ENCODE measurements at places on chromosomes 1 and 21. TPM values are rescaled to one million over a fixed set of nuclear protein-coding genes. Genes with fewer than 3 reads are reported as not detected.

Gene OR14K1
- total RNA-seq: not detected

DNA sequence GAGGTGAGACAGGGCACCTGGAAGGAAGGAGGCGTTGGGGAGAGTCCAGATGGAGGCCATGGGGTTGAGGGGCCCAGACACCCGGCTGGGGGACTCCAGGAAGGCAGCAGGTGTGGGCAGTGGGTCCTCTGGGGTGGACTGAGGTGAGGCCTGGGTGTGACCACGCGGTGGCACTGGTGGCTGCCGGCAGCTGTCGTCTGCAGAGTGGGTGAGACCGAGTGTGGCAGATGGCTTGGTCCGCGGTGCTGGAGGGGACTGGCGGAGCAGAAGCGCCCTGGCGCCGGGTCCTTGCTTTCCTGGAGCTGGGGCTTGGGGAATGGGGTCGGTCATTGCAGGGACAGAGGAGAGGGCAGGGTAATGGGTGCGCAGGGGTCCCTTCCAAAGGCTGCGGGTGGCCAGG is 12.5 kb downstream of the AGRN start:
- peak; percentile 86 for DNase-seq

DNA sequence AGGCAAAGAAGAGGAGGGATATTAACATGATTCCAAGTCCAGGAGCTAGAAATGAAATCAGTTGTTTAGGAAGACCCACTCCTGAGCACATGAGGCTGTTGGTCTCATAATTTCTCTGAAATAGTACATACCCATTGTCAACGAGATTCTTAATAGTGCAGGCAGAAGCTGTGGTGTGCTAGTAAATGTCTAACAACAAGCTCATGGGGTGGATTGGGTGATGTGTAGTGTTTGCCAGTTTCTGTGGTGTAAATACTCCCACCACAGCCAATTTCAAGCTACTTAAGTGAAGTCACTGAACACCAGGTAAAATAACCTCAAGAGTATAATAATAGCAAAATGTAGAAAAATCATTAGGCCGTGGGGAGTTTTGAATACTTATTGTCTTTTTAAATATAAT is 42.0 kb downstream of the SYF2 start:
- DNase-seq: no peak

GRCh38 chr1:94633051-94633450 is 91.5 kb upstream of the F3 start:
- DNase-seq: no peak

GRCh38 chr21:46443910-46444309 is 14.8 kb upstream of the DIP2A start:
- no peak for DNase-seq

All from upper lobe of left lung (tissue), 6 donors.